Hepatic stellate cell (primary cell): ENCODE measurements at places on chromosomes 1 and 21.

- DNase-seq = no peak
Observed at GRCh38 chr1:85603086-85603880, 22.7 kb downstream of the CCN1 start.

GRCh38 chr1:246139745-246140182 is 367.3 kb downstream of the SMYD3 start:
- peak; percentile 57 for DNase-seq

GRCh38 chr21:39125752-39126485 is 57.3 kb downstream of the PSMG1 start:
- peak; percentile 72 for DNase-seq

DNA sequence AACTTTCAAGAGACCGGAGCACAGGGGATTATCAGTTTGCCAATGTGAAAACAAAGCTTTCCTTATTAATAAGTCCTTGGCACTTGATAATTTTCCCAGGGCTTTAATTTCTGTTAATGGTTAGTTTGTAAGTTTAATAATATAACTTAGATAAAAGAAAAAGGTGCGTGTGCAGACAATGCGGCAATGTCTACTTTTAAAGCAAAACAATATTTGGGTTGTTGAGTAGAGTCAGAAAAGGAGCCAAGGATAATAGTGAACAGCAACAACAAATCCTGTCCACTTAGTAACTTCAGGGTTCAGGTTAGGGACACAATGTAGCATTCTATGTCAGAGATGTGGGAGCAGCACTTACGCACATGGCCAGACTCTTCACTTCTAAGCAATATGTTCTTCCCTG is 469.6 kb upstream of the NFIA start:
- DNase-seq = no peak

GRCh38 chr1:67801903-67802302 is 31.4 kb downstream of the GNG12 start:
- DNase-seq = no peak

DNA sequence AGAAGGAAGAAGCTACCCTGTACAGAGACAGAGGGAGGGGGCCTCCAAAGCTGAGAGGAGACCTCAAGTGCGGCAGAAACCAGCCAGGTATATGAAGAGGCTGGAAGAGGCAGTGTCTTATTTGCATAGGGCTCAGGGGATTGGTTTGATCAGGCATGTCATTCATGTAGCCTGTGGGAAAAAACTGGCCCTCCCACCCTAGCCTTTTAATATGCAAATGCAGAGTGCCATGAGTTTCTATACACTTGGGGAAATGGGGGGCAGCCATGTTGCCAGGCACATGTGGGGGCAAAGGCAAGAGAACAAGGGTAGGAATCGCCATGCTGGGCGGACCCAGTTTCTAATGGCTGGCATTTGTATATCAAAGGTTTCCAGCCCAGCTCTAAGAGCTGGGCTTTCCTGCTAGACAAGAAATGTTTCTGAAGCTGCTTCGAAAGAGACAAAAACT is 172.7 kb downstream of the RASAL2 start:
- no peak for DNase-seq

DNA sequence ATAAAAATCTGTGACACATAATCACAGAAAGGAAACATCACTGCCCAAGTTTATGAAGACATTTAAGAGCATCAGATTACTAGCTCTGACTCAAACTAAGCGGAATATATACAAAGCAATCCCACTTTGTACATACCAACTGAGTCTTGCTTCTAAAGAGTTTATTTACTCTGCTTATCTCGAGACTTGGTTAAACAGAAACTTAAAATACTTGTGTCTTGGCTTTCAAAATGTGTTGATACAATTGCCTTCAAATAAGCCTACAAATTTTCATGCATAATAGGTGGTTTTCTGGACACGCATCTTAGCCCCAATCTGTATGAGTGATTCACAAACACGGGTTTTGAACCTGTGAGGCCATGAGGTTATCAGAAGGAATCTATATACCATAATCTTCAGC is 21.0 kb downstream of the CD160 start:
- DNase-seq = peak; percentile 64

DNA sequence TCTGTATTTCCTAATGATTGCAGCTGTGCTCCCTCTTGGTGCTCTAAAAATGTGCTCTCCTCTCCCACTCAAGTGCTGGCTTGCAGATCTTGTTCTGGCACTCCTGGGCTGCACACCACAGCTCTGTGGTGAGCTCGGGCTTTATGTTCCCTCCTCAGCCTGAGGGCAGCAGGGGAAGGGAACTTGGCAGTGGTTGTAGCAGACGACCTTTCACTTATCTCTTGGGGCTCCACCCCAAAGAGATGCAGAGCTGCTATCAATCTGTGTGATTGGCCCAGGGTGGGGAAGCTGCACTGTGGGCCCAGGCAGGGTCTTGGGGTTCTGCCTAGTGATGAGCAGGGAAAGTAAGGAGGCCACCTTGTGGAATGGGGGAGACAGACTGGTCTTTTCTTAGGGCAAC is 143.5 kb upstream of the GORAB start:
- no peak for DNase-seq

- DNase-seq = no peak
Observed at GRCh38 chr1:198934901-198935305, 296.1 kb downstream of the PTPRC start.

- DNase-seq = no peak
Observed at GRCh38 chr1:76294482-76295194, 220.1 kb downstream of the ST6GALNAC3 start.

DNA sequence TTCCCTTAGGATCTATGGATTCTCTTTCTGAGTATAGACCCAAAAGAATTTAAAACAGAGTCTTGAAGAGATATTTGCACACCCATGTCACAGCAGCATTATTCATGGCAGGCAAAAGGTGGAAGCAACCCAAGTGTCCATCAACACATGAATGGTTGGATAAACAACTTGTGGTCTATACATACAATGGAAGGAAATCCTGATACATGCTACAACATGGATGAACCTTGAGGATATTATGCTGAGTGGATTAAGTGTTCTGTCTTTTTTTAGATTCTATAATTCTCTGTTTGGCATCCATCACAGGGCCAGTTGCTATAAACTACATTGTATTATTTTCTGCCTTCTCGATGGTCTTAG is 39.8 kb downstream of the PTPN14 start:
- no peak for DNase-seq

DNA sequence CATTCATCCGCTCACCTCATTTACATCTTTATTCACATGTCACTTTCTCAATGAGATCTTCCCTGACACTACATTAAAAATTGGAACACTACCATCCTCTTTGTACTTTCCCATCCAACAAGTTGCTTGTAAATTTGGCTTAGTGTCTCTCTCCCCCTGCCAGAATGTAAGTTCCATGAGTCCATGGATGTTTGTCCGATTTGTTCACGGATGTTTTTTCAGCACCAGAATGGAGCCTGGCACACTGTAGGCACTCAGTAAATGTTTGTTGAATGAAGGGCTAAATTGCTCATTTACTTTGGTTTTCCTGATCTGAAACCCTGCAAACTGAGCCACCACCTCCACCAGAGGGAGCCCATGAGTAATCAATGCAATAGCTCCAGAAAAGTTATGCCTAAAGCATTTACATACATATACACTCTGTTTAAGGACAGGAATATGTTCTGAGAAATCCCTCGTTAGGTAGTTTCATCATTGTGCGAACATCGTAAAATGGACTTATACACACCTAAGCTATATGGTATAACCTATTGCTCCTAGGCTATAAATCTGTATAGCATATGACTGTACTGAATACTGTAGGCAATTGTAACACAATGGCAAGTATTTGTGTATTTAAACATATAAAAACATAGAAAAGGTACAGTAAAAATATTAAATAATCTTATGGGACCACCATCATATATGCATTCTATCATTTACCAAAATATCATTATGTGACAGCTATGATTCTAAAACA is 2.8 kb upstream of the EYA3 start:
- peak; percentile 64 for DNase-seq

- DNase-seq = no peak
Observed at GRCh38 chr21:36691555-36692041, 7.3 kb upstream of the SIM2 start.

DNA sequence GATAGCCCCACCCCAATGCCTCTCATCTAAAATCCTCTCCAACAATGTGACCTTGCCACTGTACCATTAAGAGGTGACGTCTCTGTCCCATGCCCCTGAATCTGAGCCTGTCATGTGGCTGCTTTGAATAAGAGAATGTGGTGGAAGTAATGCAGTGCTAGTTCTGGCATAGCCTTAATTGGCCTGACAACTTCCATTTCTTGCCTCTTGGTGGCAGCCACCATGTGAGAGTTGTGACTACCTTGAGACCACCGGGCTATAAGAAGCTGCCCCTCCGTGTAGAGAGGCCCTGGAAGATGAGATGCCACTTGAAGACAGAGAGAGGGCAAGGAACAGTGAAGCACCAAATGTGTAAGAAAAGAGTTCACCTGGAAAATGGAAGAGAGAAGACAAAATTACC is 95.4 kb downstream of the POFUT2 start:
- no peak for DNase-seq

DNA sequence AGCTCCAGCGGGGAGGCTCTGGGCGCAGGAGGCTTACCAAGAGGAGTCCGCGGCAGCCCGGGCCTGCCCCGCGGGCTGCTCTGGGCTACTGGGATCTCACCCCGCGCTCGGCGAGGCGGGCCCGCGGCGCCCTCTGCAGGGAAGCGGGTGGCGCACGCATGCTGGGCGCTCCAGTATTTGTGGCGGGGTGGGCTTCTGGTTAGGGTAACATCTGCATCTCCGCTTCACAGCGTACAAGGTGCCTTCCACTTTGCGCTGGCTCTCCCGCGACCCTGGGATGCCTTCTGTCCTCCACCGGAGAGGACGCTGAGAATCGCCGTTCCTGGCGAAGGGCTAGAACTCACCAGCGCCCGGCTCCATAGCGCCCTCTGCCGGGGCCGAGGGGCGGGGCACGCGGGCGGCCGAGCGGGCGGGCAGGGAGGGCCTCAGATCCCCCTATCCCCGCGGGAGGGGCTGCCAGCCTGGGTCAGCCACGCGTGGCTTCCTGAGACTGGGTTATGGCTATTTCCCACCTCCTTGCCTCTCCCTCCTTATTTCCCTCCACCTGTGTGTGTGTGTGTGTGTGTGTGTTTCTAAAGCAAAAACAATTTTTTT is 46.6 kb upstream of the CTBS start:
- peak; percentile 70 for DNase-seq
